LoVo (cell line): ENCODE measurements at places on chromosomes 1 and 21.
A peak's percentile ranks its signal among the peaks of the same experiment; 100 is the strongest.

GRCh38 chr1:152110365-152110859 lies 4.8 kb downstream of the TCHH start:
- DNase-seq: peak; percentile 39

DNA sequence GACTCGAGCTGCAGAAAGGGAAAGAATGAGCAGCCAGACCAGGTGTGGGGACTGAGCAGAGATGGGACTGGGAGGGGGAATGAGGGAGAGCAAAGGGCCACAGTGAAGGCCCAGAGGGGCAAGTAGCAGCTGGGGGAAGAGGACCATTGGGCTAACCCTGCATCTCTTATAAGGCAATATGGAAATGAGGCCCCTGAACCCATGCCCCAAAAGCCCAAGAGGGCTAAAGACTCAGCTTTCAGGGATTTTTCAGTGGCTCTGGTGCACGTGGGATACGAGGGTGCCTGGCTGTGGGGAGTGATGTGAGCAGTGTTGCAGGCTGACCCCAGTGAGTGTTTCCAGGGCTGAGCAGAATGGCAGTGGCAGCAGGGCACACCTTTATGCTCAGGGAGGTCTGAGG lies 496 bp upstream of the TNNI1 start:
- DNase-seq: no peak

GRCh38 chr1:38848071-38848470 lies 11.5 kb downstream of the RRAGC start:
- no peak for DNase-seq

DNA sequence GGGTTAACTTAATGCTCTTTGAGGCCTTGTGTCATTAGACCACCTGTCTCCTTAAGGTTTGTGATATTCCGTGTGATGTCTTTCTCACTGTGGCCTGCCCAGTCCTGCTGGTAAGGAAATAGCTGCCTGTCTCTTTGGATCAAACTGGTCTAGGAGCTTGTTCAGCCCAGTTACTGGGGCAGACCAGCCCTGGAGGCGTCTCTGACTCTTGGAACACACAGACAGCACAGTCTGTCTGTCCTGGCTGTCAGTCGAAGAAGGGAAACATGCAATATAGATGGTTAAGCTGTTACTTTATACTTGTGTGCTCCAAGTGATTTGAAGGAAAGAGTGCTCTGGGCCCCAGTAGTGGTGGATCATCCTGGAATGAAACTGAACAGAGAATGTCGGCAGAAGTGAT lies 20.4 kb downstream of the PBX1 start:
- no peak for DNase-seq
